Subcutaneous preadipocyte (primary cell): ENCODE measurements at places on chromosomes 2 and 18. TPM values are rescaled to one million over a fixed set of nuclear protein-coding genes. Genes with fewer than 3 reads are reported as not detected.

The LOXHD1 gene
- not detected in 2 replicates for total RNA-seq

The RMDN2 gene
- 3.9 and 7.0 TPM in 2 replicates for total RNA-seq

The INPP5D gene
- 0.39 and 0.73 TPM in 2 replicates for total RNA-seq

The EFEMP1 gene
- total RNA-seq, result 72.9 and 296 TPM in 2 replicates

The LOXL3 gene
- total RNA-seq, result 2.2 and 3.7 TPM in 2 replicates

The GCG gene
- not detected in 2 replicates for total RNA-seq

The UBXN4 gene
- 40.8 and 51.8 TPM in 2 replicates for total RNA-seq

The LRP1B gene
- 0.37 and 0.39 TPM in 2 replicates for total RNA-seq

The ATP6V1B1 gene
- total RNA-seq, result 0.59 and 1.8 TPM in 2 replicates

The CRYBA2 gene
- not detected in 2 replicates for total RNA-seq

The GPR17 gene
- total RNA-seq, result not detected in 2 replicates

The ANTXR1 gene
- 24.6 and 29.5 TPM in 2 replicates for total RNA-seq

The GALNT3 gene
- under 0.01 and 0.20 TPM in 2 replicates for total RNA-seq

The SLC25A12 gene
- 22.4 and 24.6 TPM in 2 replicates for total RNA-seq

The SLC40A1 gene
- 0.39 and 0.73 TPM in 2 replicates for total RNA-seq

The ENOSF1 gene
- 42.6 and 62.8 TPM in 2 replicates for total RNA-seq

The IKZF2 gene
- total RNA-seq, result 5.5 and 7.0 TPM in 2 replicates

The KCNJ13 gene
- total RNA-seq, result not detected in 2 replicates

The CABYR gene
- total RNA-seq, result 3.5 and 4.8 TPM in 2 replicates

The MYL1 gene
- not detected in 2 replicates for total RNA-seq

The RANBP2 gene
- 60.6 and 88.4 TPM in 2 replicates for total RNA-seq

The ZAP70 gene
- not detected in 2 replicates for total RNA-seq

The UGT1A10 gene
- total RNA-seq, result not detected in 2 replicates

The RABL2A gene
- 13.9 and 14.3 TPM in 2 replicates for total RNA-seq

The C2orf92 gene
- 2.6 and 4.7 TPM in 2 replicates for total RNA-seq

The ADGRF3 gene
- under 0.01 and 2.5 TPM in 2 replicates for total RNA-seq

The IL1R1 gene
- total RNA-seq, result 61.8 and 112 TPM in 2 replicates

The OSR1 gene
- total RNA-seq, result 32.8 and 48.1 TPM in 2 replicates

The DGKD gene
- 9.2 and 15.1 TPM in 2 replicates for total RNA-seq

The CXCR1 gene
- total RNA-seq, result not detected in 2 replicates

The TUBB8B gene
- not detected in 2 replicates for total RNA-seq

The FEV gene
- total RNA-seq, result not detected in 2 replicates

The ERBB4 gene
- under 0.01 TPM in 1 of 2 replicates, not detected in the other for total RNA-seq

The GKN2 gene
- not detected in 2 replicates for total RNA-seq

The PLA2R1 gene
- total RNA-seq, result 5.9 and 7.7 TPM in 2 replicates

The ASB3 gene
- 15.8 and 19.7 TPM in 2 replicates for total RNA-seq

The INPP1 gene
- total RNA-seq, result 10.7 and 15.8 TPM in 2 replicates

The TRABD2A gene
- total RNA-seq, result 22.4 and 26.2 TPM in 2 replicates

The MYCN gene
- not detected in 2 replicates for total RNA-seq

The SRD5A2 gene
- total RNA-seq, result under 0.01 TPM in 1 of 2 replicates, not detected in the other

The SPEG gene
- total RNA-seq, result 11.5 and 15.4 TPM in 2 replicates

The CHST9 gene
- not detected in 2 replicates for total RNA-seq

The SLC39A6 gene
- 67.2 and 74.5 TPM in 2 replicates for total RNA-seq

The AGXT gene
- not detected in 2 replicates for total RNA-seq

The SERPINB3 gene
- total RNA-seq, result not detected in 2 replicates
